NCI-H1048 (cell line): ENCODE measurements at places on chromosomes 3 and 15.

- DNase-seq: no peak
These were observed 24.9 kb downstream of the ZMAT3 start for GRCh38 chr3:179046497-179047353.

DNA sequence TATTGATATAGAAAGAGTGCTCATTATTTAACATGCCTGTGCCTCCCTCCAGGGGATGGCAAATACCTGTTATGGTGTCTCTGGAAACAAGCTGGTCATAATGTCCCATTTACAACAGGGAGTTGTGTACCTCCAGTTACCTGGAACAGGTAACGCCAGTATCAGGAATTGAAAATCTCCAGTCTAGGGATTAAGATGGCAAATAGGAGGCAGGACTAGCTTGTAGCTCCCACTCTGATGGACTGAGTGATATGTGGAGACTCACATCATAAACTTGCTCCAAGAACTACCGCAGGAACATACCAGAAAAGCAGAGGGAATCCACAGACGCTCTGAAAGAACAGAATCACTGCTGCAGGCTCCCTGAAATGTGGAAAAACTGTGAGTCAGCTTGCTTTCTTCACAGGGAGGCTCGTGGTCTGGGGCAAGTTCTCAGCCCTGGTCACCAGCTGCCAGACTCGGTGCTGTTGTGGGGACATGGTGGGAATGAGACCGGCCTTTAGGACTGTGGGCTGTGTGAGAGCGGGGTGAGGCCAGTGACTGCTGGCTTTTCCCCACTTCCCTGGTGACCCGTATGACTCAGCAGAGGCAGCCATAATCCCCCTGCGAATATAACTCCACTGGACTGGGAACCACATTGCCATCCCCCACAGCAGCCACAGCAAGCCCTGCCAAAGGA is 97.4 kb downstream of the KCNAB1 start:
- no peak for DNase-seq

GRCh38 chr15:82986442-82986780 is 401 bp downstream of the RAMAC start:
- no peak for DNase-seq

GRCh38 chr15:101264911-101265641 is 12.2 kb downstream of the SELENOS start:
- DNase-seq: no peak

DNA sequence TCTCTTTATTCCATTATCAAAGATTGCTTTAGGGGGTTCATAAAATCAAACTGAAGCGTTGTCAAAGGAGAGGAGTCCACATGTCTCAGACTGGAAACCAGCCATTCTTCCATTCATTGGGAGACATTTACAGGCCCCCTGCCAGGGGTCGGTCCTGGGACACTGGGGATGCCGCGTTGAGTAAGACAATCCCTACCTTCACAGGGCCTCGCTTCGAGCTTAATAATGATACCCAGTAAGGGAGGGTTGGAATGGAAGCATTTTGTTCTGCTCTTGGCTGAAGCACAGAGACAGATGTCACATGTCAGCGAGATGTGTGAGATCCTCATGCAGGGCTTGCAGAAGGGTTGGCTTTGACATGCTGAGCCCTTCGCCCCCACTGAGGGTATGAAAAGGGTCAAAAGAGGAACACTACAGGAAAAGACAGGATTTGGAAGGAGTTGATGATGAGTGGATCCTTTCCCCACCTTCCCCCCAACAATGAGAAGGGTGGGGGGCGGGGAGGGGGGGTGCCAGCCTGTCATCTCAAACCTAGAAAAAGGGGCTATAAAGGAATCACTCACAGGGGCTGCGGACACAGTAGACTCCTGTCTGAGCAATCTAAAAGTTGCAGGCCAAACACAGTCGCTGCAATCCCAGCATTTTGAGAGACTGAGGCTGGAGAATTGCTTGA is 25.6 kb upstream of the ARL8B start:
- no peak for DNase-seq

GRCh38 chr3:182690172-182690571 is 103.1 kb upstream of the ATP11B start:
- DNase-seq: no peak

DNA sequence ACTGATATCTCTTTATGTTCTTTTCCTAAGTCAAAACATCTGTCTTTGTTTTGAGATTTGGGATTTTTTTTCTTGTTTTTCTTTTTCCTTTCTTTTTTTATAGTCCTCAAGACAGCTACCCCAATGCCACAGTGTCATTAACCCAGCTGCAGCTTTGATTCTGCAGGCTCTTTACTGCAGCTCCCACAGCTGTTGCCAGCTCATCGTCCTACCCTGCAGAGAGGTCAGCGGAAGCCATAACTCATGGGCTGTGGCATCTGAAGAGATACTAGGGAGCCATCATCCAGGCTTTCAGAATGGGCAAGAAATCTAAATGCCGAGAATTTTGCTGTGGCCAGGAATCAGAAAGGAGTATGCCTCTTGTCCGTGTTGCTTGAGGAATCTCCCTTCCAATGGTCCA is 44.3 kb upstream of the SLC24A5 start:
- no peak for DNase-seq

GRCh38 chr3:141939759-141940158 is 63.3 kb downstream of the ATP1B3 start:
- no peak for DNase-seq

GRCh38 chr3:66477856-66478255 is 23.0 kb downstream of the LRIG1 start:
- DNase-seq: no peak

DNA sequence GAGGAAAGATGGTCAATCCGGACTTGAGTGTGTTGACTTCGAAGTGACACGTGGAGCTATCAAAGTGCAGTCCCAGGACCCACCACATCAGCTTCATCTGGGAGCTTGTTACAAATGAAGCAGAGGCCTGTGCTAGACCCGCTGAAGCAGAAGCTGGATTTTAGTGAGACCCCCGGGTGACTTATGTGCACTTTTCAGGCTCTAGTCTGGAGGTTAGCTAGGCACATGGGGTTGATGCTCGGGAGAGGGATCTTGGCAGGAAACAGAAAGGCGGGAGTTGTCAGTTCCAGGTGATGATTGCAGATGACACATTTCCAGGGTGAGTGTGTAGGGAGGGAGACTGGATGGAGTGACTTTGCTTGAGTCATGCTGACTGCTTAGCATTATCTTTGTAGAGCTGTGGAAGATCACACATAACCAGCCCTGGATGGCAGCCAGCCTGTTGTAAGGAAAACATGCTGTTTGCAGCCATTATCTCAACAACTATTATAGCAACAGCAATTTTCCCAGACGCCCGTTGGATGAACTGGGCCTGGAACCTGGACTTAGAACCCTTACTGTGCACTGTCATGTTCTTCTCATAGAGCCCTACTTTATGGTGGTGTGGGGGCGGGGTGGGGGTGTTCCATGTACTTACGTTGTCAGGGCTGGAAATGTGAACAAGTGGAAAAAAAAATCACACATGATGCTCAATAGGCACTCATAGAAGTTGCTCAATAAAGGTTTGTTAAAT is 122.4 kb downstream of the THSD4 start:
- no peak for DNase-seq

GRCh38 chr3:49310677-49311076 is 29.2 kb downstream of the USP4 start:
- no peak for DNase-seq

DNA sequence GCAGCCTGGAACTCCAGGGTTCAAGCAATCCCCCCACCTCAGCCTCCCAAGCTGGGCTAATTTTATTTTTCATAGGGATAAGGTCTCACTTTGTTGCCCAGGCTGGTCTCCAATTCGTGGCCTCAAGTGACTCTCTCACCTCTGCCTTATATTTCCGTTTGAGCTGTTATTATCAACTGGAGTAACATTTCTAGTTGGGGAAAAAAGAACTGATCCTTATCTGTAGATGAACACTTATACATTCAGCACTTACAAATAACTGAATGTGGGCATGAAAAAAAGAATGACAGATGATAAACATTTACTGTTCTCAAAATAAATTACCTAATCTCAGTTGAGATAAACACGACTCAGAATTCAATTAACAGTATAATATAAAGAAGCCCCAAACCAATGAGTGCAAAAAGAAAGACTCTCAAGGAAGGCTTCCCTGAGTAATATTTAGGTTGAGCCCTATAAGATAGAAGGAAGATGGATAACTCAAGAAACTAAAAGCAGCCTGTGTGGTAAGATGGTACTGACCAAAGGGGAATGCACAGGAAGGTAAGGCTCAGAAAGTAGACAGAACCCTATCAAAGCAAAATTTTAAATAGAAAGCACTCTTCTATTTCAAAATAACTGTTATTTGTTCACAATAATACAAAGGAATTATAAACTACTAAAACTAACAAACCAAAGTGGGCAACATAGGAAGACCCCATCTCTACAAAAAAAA is 11.8 kb downstream of the UBE3A start:
- DNase-seq: no peak

DNA sequence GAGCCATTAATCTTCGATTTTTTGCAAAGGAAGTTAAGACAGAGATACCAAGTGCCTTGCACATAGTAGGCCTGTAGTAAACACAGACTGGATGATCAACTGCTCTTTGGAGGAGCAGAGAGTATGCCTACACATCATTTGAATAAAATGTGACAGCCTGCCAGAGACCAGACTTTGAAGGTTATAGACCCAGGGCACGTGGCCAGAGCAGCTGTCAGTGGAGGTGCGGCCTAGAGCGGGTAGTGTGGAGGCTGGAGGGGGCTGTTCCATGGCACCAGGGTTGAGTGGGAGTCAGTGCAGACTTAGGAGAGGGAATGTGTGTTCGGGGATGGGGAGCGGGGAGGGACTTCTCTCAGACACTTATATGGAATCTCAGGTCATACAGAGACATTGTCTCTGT is 80.8 kb downstream of the SMAD3 start:
- no peak for DNase-seq
